Stimulated activated CD8-positive, alpha-beta memory T cell treated with anti-CD3 and anti-CD28 coated beads, Interleukin-12 subunit alpha, Interleukin-12 subunit beta, amount 100 ng/mL, for 1 hour (primary cell): ENCODE measurements at places on chromosomes 2 and 18.

DNA sequence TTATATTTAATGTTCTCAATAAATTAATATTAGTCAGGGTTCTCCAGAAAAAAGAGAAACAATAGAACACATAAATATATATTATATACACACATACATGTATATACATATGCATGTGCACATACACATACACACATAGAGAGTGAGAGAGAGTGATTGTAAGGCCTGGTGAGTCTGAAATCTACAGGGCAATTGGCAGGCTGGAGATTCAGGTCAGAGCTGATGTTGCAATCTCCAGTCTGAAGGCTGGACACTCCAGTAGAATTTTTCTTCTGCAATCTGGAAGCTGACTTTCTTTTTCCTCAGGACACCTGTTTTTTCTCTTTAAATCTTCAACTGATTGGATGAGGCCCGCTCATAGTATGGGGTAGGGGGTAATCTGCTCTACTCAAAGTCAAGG lies 3.2 kb downstream of the TMEM182 start:
- no peak for DNase-seq

DNA sequence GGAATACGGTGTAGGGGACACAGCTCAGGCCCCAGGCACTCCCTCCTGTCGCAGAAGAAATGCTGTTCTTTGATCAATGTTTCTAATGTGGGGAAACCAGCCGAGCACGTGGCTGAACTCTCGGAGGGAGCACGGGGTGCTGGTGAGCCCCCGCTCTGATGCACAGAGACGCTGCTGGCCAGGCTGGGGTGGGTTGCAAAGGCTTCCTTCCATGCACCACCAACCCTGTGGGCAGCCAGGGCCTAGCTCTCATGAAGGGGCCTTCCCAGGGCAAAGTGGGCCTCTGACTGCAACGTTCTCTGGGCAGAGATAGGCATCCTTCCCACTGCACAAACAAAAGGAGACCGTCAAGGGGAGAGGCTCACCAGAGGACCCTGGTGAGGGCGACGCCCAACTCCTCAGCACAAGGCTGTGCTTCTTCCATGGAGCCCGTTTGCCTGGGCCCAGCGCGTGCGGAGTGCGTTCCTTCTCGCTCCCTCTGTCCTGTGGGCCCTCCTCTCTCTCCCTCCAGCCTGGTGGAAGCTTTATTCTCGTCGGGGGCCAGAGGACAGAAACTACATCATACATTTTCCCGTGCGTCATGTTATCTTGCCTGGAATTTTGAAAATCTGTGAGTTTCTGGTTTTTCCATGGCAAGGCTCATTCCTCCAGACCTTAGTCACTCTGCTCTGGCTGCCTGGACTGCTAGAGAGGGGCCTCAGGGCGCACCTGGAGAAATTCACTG lies 61.1 kb upstream of the SP3 start:
- no peak for DNase-seq

DNA sequence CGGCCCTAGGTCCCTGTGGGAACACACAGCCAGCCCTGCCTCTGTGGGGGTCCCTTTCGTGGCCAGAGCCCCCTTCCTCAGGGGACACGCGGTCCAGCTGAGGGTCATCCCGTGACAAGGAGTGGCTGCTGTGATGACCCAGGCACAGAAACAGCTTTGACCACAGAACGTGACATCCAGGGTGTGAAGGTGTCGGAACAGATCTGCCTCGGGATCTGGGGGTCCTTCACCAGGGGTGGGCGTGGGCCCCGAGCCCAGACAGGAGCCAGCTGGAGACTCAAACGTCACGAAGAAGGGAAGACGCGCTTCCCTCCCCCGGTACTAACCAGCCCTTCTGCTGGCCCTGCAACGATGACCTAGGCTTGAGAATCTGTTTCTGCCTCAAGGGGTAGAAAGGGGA lies 75.9 kb downstream of the NFATC1 start:
- DNase-seq: no peak

DNA sequence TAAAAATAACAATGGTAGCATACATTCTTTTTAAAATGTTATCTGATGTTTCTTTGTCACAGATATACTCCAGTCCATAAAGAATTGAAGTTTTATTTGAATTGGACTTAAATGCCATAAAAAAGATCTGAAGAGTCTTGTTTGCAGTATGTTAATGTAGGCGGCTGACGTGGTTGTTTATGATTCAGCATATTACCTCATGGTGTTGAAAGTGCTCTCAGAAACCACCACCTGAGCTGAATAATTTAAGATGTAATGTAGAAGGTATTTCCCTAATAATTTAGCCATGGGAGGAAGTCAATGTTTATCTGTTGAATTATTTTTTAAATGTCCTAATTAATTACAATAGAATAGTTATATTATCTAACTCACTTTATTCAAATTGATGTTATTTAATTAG lies 58.6 kb upstream of the CHN1 start:
- no peak for DNase-seq
